Skin of body (tissue), 3 donors: ENCODE measurements at places on chromosomes 12 and 14.
A peak's percentile ranks its signal among the peaks of the same experiment; 100 is the strongest.

- DNase-seq: no peak
These were observed 30.1 kb downstream of the CLEC1A start for GRCh38 chr12:10068644-10069043.

GRCh38 chr14:36935976-36936678 is 236.3 kb downstream of the SLC25A21 start:
- DNase-seq: no peak

DNA sequence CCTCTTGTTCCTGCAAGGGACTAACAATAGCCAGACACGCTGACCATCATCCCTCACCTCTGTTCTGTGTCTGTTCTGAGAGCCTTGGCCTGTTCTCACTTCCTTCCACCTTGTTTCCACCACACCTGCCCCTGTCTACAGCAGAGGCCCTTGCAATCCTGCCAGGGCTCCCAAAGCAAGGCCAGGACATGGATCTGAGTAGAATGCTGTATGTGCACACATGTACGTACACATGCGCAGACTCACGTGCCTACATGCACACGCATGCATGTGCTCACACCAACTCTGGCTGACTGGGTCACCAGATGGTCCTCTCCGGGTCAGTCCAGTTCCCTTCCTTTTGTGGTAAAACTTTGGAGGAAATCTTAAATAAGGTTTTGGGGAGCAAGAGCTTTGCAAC is 133.0 kb upstream of the C14orf180 start:
- DNase-seq: no peak

GRCh38 chr12:129607301-129607700 is 296.5 kb downstream of the TMEM132D start:
- DNase-seq: no peak

GRCh38 chr12:15276088-15276698 is 46.1 kb upstream of the PTPRO start:
- peak; percentile 66 for DNase-seq

GRCh38 chr14:76867516-76868453 is 41.6 kb downstream of the LRRC74A start:
- no peak for DNase-seq

GRCh38 chr12:29889737-29890136 is 106.0 kb upstream of the TMTC1 start:
- no peak for DNase-seq

- DNase-seq: no peak
These were observed 28.0 kb downstream of the JAG2 start for GRCh38 chr14:105140581-105140980.
